ENCODE measurements at places on chromosomes 4 and X.

DNA sequence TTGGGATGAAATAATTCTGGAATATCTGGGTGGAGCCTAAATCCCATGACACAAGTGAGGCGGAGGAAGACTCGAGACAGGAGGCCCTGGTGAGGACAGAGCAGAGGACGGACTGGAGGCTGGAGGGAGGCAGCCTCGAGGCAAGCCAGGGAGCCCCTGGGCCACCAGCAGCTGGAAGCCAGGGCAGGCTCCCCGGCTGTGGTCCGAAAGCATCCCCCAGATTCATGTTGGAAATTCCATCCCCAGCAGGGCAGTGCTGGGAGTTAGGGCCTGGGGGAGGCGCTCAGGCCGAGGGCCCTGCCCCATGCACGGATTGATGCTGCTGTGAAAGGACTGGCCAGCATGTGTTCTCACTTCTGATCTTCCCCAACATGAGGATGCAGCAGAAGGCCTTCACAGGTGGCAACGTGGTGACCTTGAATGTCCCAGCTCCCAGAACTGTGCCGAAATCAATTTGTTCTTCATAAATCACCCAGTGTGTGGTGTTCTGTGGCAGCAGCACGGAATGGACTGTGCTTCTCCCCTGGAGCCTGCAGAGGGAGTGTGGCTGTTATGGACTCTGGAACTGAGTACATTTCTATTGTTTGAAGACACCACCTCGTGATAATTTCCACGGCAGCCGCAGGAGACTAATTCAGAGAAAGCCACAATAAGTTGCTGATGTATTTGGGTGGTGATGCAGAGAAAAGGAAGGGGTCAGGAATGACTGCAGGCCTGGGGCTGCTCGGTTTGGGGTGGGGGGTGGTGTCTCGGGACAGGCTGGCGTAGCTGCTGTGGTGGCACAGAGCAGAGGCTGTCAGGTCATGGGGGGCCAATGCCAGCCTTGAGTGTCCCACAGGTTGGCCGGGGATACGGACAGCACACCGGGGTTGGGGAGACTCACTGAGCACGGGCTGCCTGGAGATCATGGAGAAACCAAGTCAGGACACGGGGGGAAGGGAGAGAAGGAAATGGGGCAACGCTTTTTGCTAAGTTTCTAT lies 56.9 kb downstream of the PCGF3 start:
- peaks cover 24% of the 10 kb centered on the region for H3K4me1 ChIP-seq
- peak overlapping the region; percentile 27 for H3K27ac ChIP-seq
- peaks cover 28% of the 10 kb centered on the region for H3K27me3 ChIP-seq
- peaks cover 66% of the 10 kb centered on the region for H3K36me3 ChIP-seq
- no peak for DNase-seq

GRCh38 chr4:52701207-52701606 lies 42.1 kb upstream of the USP46 start:
- no peak overlapping the region for H3K27ac ChIP-seq
- no peaks in the 10 kb centered on the region for H3K4me1 ChIP-seq
- H3K36me3 ChIP-seq = no peaks in the 10 kb centered on the region
- no peak for DNase-seq
- H3K27me3 ChIP-seq = no peaks in the 10 kb centered on the region

DNA sequence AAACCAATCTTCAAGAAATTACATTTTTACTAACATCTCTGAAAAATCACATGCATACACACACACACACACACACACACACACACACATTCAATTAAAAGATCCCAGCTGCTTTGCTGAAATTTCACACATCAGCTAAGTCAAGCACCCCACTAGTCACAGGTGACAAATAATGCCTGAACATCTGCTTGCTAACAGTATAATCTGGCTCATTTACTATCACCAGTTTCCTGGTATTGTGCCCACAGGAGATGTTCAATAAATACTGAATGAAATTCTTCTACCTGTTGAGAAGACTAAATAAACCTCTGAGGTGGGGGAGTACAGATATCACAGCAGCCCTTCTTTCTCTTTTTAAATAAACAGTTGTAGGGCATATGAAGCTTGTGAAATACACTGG lies 994.0 kb downstream of the ARAP2 start:
- no peak for DNase-seq
- H3K4me3 ChIP-seq = no peak overlapping the region
- H3K4me1 ChIP-seq = no peaks in the 10 kb centered on the region
- H3K27me3 ChIP-seq = no peaks in the 10 kb centered on the region

- no peaks in the 10 kb centered on the region for H3K36me3 ChIP-seq
- H3K27ac ChIP-seq = no peak overlapping the region
- no peaks in the 10 kb centered on the region for H3K27me3 ChIP-seq
- H3K4me3 ChIP-seq = no peak overlapping the region
- no peaks in the 10 kb centered on the region for H3K4me1 ChIP-seq
- no peak for DNase-seq
Measured at GRCh38 chr4:37068580-37068979, 176.0 kb upstream of the NWD2 start.

DNA sequence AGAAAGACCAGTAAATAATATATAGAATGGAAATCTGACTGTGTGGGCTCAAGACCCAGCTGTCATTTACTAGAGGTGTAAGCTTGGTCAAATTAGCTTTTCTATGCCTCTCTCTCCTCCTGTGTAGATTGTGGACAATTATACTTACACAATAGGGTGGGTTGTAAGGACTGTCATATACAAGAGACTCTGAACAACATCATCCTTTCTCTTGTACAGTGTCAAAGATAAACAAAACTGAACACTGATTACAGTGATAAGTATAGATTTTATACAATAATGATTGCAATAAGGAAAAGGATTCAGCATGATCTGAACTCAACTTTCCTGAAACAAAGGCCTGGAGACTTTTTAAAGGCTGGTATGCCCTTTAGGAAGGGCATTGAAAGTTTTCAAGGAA lies 429.2 kb upstream of the HS3ST1 start:
- no peak overlapping the region for H3K27ac ChIP-seq
- DNase-seq = no peak
- no peaks in the 10 kb centered on the region for H3K36me3 ChIP-seq
- no peaks in the 10 kb centered on the region for H3K27me3 ChIP-seq

Measured in neural crest cell (in vitro differentiated cells).